Nephron progenitor cell (in vitro differentiated cells): ENCODE measurements at places on chromosomes 1 and 21.

DNA sequence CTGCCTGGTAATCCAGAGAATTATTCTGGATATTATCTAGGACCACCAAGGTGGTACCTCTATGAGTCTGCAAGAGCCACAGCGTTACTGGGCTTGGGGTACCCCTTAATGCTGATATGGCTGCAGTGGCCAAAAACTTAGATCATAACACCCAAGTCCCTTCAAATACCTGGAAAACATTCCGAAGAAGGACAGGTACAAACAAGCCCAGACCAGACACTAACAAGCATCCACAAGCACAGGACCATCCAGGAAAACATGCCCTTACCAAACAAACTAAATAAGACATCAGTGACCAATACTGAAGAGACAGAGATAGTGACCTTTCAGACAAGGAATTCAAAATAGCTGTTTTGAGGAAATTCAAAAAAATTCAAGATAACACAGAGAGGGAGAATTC, 2.9 kb downstream of the C1orf105 start:
- no peak overlapping the region for H3K4me3 ChIP-seq
- H3K27me3 ChIP-seq = no peaks in the 10 kb centered on the region
- peaks cover 17% of the 10 kb centered on the region for H3K4me1 ChIP-seq
- DNase-seq = no peak
- no peak overlapping the region for H3K27ac ChIP-seq
- H3K36me3 ChIP-seq = no peaks in the 10 kb centered on the region

GRCh38 chr21:40714536-40714935, 132.4 kb downstream of the DSCAM start:
- H3K36me3 ChIP-seq = peaks cover 9% of the 10 kb centered on the region
- DNase-seq = no peak
- H3K4me1 ChIP-seq = no peaks in the 10 kb centered on the region
- peaks cover 8% of the 10 kb centered on the region for H3K27me3 ChIP-seq
- no peak overlapping the region for H3K27ac ChIP-seq

DNA sequence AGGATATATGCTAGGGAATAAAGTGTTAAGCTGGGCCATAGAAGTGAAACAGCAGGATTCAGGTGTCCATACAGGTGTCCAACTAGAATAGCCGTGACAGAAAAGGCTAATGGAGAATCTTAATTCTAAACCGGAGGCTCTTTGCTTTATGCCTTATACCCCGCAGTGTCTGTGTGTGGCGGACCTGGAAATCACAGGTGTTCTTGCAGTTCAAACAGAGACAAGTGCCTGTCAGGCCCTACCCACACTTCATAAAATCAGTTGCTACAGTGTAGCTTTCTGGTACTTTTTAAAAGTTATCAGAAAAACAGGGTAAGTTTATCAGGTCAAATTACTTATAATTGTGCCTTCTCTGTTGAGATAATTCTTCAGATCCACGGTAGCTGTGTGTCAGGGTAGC, 293.9 kb downstream of the LRRC7 start:
- DNase-seq = no peak
- H3K4me3 ChIP-seq = no peak overlapping the region
- H3K27ac ChIP-seq = no peak overlapping the region
- H3K36me3 ChIP-seq = no peaks in the 10 kb centered on the region
- no peaks in the 10 kb centered on the region for H3K4me1 ChIP-seq
- no peaks in the 10 kb centered on the region for H3K27me3 ChIP-seq

DNA sequence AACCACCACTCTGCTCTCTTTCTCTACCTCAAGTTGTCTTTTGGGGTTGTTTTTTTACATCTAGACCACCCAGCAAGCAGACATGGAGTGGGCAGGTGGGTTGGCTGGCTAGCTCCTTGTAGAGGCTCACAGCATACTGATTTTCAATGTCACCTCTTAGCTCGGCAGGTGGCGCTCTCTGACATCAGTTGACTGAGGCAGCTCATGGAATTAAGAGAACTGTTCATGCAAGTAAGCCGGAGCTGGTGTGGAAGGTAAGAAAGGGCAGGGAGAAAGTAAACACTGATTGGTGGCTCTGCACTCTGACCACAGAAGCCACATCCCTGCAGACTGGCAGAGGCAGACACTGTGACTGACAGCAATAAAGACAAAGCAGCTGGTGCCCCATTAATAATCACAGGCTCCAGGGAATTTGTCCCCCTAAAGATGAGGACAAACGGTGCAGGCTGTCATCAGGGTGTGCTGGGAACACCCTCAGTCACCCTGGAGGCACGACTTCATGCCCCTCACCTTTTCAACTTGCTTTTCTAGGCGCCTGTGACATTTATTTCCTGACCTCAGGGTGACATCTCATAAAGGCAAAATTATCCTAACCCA, 226.8 kb downstream of the LMX1A start:
- no peak overlapping the region for H3K27ac ChIP-seq
- DNase-seq = peak; percentile 86
- peaks cover 5% of the 10 kb centered on the region for H3K4me1 ChIP-seq
- no peaks in the 10 kb centered on the region for H3K36me3 ChIP-seq

- no peaks in the 10 kb centered on the region for H3K4me1 ChIP-seq
- H3K36me3 ChIP-seq = peaks cover 49% of the 10 kb centered on the region
- H3K27ac ChIP-seq = no peak overlapping the region
- DNase-seq = no peak
Measured at GRCh38 chr1:88973520-88974137, 18.8 kb downstream of the KYAT3 start.

- H3K27ac ChIP-seq = no peak overlapping the region
- no peak for DNase-seq
- H3K4me3 ChIP-seq = no peak overlapping the region
- H3K4me1 ChIP-seq = peaks cover 7% of the 10 kb centered on the region
- H3K36me3 ChIP-seq = no peaks in the 10 kb centered on the region
Measured at GRCh38 chr1:57883642-57883995, 459.8 kb upstream of the DAB1 start.

- H3K27ac ChIP-seq = no peak overlapping the region
- H3K36me3 ChIP-seq = no peaks in the 10 kb centered on the region
- peak overlapping the region; percentile 86 for H3K4me3 ChIP-seq
- DNase-seq = no peak
- peaks cover 20% of the 10 kb centered on the region for H3K27me3 ChIP-seq
Measured at GRCh38 chr1:202145068-202145743, 669 bp upstream of the ARL8A start.

DNA sequence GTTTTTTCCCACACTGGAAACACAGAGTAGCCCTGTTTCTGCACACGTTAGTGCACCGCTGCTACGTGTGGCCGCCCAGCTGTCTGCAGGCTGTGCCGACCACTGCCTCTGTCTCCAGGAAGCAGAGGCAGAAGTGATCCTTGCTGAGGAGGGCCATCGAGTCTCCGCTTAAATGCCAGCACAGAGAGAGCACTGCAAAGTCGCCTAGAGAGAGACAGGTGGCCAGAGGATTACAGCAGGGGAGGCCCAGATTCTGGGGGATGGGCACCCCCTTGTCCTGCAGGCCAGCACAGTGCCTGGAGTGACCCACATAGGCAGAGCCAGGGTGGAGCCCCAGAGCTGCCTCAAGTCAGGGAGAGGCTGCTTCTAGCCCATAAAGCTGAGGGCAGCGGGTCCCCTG, 6.1 kb downstream of the TPRG1L start:
- no peak overlapping the region for H3K4me3 ChIP-seq
- H3K36me3 ChIP-seq = peaks cover 14% of the 10 kb centered on the region
- no peak for DNase-seq
